Activated CD4-positive, alpha-beta memory T cell treated with anti-CD3 and anti-CD28 coated beads, Interleukin-2, amount 10 ng/mL, durations not matched to agents 7 days and 5 days (primary cell): ENCODE measurements at places on chromosomes 7 and 10. TPM values are rescaled to one million over a fixed set of nuclear protein-coding genes. Genes with fewer than 3 reads are reported as not detected.

- DNase-seq = no peak
Measured at GRCh38 chr10:6579183-6579903, 733 bp downstream of the PRKCQ start.

- DNase-seq = no peak
Measured at GRCh38 chr10:43272030-43272429, 5.2 kb upstream of the RASGEF1A start.

DNA sequence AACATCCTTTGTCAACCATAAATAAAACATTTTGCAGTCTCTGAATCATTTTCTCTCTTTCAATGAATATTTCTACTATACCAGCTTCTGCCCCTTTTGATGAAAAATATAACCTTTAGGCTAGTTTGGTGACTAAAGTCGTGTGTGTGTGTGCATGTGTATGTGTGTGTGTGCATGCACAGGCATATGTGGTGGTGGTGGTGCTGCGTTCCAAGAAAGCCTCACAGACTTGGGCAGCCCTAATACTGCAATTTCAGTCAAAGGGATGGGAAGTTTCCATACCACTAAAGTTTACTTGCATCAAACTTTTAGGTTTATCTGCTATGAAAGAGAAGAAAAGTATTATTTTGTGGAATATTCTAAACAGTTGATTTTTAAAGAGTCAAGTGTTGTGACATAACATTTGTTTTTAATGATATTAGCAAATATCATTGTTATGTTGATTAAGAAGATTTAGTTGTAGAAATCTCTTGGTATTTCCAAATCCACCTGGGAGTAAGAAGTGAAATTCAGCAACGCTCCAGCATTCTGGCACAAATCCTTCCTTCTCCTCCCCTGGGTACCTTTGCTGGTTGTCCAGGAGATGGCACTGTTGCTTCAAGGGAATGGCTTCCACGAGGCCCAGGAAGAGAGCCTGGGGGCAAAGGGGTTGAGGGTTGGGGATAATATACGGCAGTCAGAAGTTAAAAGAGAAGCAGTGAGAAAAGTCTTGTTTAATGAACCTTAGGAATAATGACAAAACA is 41.5 kb downstream of the ASB4 start:
- peak; percentile 18 for DNase-seq

DNA sequence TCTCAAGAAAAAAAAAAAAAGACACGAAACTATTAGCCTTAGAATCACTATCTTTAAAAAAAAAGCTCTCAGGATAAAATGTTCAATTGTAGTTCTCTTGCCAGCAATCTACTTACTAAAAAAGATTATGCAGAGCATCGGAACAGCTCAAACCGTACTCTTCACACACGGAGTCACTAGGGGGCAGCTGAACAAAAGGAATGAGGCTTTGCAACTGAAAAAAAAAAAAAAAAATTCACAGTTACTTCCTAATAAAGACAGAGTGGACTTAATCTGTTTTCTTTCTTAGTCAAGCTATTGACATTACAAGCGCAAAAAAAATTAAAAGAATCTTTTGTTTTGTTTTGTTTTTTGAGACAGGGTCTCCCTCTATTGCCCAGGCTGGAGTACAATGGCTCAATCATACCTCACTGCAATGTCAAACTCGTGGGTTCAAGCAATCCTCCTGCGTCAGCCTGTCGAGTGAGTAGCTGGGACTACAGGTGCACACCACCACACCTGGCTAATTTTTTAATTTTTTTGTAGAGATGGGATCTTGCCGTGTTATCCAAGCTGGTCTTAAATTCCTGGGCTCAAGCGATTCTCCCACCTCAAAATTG is 11.5 kb downstream of the PMS2 start:
- DNase-seq = peak; percentile 42

The INMT gene
- total RNA-seq = 0.40 TPM

The MSS51 gene
- 2.8 TPM for total RNA-seq

The NPC1L1 gene
- not detected for total RNA-seq

- no peak for DNase-seq
Measured at GRCh38 chr10:23361665-23362064, 17.1 kb upstream of the C10orf67 start.
